A172 (cell line): ENCODE measurements at places on chromosomes 5 and 9.

DNA sequence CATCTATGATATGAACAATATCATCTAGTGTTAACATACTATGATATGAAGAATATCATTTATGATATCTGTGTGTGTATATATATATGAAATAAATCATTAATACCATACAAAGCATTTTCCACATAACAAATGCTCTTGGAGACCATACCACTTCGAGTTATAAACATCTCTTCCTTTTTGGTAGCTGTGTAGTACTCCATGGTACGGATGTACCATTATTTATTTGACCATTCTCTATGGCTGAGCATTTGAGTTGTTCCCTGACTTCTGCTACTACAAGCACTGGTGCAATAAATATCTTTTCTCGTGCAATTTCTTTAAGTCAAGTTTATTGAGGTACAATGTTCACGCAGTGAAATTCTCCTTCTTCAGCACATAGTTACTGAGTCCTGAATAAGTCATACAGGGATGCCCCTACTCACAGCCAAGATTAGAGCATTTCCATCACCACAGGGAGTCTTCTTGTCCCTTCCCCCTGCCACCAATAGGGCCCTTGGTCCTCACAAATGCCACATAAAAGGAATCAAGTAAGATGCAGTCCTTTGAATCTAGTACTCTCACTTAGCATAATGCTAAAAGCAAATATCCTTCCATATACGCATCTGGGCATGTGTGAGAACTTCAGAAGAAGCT lies 75.2 kb upstream of the SLC25A48 start:
- DNase-seq = no peak

GRCh38 chr5:149731332-149731616 lies 1.2 kb downstream of the PPARGC1B start:
- DNase-seq = no peak

- no peak for DNase-seq
These were observed 68.1 kb downstream of the HMCN2 start for GRCh38 chr9:130333712-130334062.

- peak; percentile 90 for DNase-seq
These were observed 140.1 kb upstream of the ABCA1 start for GRCh38 chr9:105067895-105068580.

DNA sequence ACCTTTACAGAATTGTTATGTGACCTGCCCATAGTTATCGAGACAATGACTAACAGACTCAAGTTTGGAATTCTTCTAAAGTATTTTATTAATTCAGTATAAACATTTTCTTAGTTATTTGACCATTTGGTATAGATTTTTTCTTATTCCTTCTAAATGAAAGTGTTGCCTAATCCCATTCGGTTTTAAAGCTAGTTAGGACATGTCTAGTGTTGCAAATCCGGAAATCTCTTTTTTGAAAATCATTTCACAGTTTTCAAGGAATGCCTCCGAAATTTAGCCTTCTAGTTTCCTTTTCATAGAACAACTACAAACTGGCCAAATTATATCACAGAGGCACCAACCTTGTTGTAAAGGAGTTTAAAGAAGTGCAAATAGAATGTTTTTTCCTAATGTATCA lies 171.8 kb downstream of the XRCC4 start:
- DNase-seq = no peak

GRCh38 chr5:76606701-76607100 lies 16.5 kb downstream of the F2RL2 start:
- DNase-seq = no peak

- peak; percentile 55 for DNase-seq
These were observed 1380.1 kb upstream of the NUDT12 start for GRCh38 chr5:104942735-104943134.

- DNase-seq = no peak
These were observed 16.7 kb upstream of the ZNF131 start for GRCh38 chr5:43104057-43104456.

GRCh38 chr5:1212881-1213280 lies 11.5 kb downstream of the SLC6A19 start:
- DNase-seq = no peak

DNA sequence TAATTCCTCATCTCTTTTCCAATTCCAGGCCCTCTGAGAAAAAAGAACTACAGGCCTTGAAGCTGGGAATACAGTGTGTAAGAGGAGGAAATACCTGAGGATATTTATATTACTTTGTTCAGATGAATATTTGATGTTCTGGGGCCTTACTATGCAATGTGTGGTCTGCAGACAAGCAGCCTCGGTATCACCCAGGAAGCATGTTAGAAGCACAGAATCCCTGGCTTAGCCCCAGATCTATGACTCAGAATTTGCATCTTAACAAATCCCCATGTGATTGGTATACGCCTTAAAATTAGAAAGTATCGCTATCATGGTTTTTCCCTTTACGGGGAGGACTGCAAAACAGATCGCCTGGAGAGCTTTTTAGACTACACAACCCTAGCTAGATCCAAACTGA lies 121.0 kb downstream of the JAKMIP2 start:
- DNase-seq = peak; percentile 17

- no peak for DNase-seq
These were observed 56.6 kb downstream of the WWC1 start for GRCh38 chr5:168348084-168348414.

DNA sequence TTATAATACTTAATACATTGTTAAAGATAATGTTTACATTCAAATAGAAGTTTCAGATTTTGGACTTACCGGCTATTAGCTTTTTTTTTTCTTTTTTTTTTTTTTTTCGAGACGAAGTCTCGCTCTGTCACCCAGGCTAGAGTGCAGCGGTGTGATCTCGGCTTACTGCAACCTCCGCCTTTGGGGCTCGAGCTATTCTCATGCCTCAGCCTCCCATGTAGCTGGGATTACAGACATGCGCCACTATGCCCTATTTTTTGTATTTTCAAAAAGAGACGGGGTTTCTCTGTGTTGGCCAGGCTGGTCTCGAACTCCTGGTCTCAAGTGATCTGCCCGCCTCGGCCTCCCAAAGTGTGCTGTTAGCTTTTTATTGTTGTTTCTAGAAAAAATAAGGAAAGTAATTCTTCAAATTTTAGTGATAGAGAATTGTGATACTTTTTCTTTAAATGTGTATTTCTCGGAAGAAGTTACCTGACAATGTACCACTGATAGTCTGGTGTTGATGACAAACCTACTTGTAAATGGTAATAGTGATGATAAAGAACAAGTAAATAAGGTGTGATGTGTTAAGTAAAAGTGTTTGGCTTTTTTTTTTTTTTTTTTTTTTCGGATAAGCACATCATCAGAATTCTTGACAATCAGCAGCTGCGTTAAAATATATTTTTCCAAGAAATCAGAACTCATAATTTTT lies 2.7 kb downstream of the CDC42SE2 start:
- DNase-seq = no peak

GRCh38 chr5:119264186-119264585 lies 91.6 kb upstream of the TNFAIP8 start:
- no peak for DNase-seq

DNA sequence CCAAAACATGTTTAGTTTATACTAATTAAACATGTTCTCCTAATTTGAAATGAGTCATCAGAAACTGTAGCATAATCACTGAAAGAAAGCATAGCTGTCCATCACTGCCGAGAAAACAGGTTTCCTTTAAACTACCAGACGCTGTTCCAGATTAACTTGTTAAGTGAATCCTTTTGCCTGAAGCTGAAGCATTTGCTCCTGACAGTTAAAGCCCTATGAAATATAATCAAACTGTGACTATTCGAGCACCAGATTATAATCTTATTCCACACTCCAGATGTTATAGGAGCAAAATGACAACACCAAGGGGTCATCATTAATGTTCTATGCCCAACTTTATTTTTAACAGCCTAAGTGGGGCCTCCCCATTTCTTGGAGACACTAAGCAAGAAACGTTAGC lies 86.0 kb upstream of the CTSL start:
- DNase-seq = no peak

- peak; percentile 69 for DNase-seq
These were observed 103.2 kb downstream of the MSX2 start for GRCh38 chr5:174827558-174827957.

GRCh38 chr5:111735583-111736270 lies 21.3 kb downstream of the NREP start:
- peak; percentile 83 for DNase-seq

GRCh38 chr5:75668445-75668844 lies 48.8 kb downstream of the POC5 start:
- DNase-seq = no peak

- no peak for DNase-seq
These were observed 261.0 kb downstream of the NSG2 start for GRCh38 chr5:174306345-174307030.

- DNase-seq = no peak
These were observed at the start of gene CCL28 for GRCh38 chr5:43412156-43412555. TSS of gene CCL28 (minus strand) at chr5:43412391. CDS start at chr5:43412316, 75 bp downstream.

DNA sequence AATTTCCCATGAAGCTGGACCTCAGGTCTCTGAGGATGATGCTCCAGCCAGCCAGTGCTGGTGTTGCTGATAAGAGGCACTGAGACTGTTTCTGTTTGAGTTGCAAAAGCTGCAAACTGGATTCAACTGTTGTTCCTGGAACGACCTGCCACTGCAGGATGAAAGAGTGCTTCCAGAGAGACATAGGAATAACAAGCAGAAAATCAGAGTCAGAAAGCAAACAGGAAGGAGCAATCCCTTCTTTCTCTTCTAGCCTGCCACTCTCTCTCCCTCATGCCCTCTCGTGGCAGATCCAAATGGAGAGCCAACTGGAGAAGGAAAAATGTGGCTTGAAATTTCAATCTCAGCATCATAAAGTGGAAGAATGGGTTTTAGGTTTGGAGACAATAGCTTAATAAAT lies 110.4 kb downstream of the STARD4 start:
- no peak for DNase-seq

- DNase-seq = no peak
These were observed 107.6 kb downstream of the ADRB2 start for GRCh38 chr5:148933903-148934432.

- DNase-seq = no peak
These were observed 17.6 kb downstream of the MTX3 start for GRCh38 chr5:79973511-79973910.

- DNase-seq = peak; percentile 82
These were observed 1.2 kb downstream of the LOX start for GRCh38 chr5:122076669-122077365.

- DNase-seq = peak; percentile 31
These were observed 9.4 kb downstream of the GADD45G start for GRCh38 chr9:89613912-89614892.

GRCh38 chr5:119578937-119579336 lies 50.4 kb upstream of the FAM170A start:
- DNase-seq = peak; percentile 68

- peak; percentile 13 for DNase-seq
These were observed 62.1 kb upstream of the TRPC7 start for GRCh38 chr5:136427426-136427825.

DNA sequence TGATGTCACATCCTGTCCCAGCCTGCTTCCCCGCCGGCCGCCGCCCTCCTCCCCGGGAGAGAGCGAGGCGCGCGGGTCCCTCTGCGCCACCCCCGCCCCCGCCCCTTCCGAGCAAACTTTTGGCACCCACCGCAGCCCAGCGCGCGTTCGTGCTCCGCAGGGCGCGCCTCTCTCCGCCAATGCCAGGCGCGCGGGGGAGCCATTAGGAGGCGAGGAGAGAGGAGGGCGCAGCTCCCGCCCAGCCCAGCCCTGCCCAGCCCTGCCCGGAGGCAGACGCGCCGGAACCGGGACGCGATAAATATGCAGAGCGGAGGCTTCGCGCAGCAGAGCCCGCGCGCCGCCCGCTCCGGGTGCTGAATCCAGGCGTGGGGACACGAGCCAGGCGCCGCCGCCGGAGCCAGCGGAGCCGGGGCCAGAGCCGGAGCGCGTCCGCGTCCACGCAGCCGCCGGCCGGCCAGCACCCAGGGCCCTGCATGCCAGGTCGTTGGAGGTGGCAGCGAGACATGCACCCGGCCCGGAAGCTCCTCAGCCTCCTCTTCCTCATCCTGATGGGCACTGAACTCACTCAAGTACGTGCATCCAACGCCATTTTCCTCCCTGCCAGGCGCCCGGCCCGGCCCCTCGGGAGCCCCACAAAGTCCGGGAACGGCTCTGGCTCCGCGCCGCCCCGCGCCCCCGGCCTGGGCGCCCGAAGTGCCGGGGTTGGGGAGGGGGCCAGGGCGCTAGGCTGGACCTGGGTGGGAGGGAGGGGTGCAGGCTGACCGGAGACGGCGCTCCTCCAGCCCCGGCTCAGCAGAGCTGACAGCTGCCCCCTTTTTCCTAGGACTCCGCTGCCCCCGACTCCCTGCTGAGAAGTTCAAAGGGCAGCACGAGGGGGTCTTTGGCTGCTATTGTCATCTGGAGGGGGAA lies 12.0 kb upstream of the OLFM1 start:
- peak; percentile 71 for DNase-seq

- DNase-seq = no peak
These were observed 41.1 kb downstream of the PCSK1 start for GRCh38 chr5:96391921-96392320.
